Urinary bladder (tissue), 4 donors: ENCODE measurements at places on chromosomes 6 and 20.

DNA sequence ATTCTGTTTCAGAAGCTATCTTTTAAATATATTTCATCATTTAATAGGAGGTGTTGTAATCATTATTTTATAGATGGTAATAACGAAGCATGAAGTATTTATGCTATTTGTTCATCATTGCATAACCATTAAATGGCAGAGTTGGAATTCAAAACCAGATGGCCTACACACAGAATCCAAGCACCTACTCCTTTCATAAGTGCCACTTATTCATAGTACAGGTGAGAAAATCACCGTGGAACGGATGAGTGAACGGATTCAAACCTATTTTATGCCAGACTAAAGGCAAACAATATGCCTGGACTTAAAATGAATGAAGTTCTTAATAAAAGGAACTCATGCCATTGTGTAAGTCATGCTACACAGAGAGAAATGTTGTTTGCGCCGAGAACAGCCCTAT is 397.9 kb upstream of the ADGRB3 start:
- no peak for DNase-seq

GRCh38 chr6:2749969-2750600 is 637 bp downstream of the MYLK4 start:
- DNase-seq, result peak; percentile 52

DNA sequence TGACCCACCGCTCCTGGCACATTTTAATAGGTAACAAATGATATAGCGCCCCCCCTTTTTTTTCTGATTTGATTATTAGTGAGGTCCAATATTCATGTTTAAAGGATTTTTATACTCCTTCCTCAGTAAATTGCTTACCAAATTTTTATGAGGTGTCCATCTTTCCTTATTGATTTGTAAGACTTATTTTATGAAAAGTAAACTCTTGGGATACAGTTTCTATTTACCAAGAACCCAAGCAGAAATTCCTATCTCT is 25.1 kb downstream of the TRIM27 start:
- no peak for DNase-seq

GRCh38 chr20:10643560-10643873 is 30.3 kb downstream of the JAG1 start:
- no peak for DNase-seq

DNA sequence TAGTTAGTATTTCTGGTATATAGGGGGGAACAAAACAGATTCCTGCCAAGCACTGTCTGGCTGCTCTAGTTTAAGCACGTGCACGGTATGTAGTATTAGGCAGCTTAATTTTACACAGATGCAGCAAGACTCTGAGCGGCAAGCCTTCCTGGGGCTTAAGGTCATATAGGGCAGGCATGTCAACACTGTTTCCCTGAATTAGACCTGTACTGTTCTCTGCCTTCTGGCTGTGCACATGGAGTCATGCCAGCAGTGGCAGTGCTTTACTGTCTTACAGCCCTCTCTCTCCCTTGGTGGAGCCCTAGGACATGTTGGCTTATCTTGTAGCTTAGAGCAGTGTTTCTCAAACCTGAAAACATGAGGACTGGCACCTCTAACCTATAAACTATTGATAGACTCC is 56.6 kb downstream of the PHF20 start:
- no peak for DNase-seq

GRCh38 chr6:148455225-148455624 is 112.6 kb downstream of the SASH1 start:
- no peak for DNase-seq

- DNase-seq, result no peak
Observed at GRCh38 chr6:136103763-136104311, 146.3 kb downstream of the MTFR2 start.

DNA sequence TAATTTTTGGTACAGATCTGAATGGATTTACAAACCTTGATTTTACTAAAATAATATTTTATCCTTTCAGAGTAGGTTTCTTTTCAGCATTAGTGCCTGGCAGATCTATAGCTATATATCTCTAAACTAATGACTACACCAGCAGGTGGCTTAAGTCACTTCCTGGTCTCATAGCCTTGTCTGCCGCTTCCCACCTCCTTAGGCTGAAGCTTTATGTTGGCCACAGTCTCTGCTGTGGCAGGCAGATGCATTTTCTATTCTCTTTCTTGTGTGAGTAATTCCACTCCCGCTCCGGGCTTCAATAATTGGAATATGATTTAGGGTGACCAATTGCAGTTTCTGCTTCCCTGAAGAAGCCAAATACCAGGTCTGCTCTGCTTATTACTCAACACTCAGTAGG is 226.8 kb upstream of the HS3ST5 start:
- DNase-seq, result no peak

DNA sequence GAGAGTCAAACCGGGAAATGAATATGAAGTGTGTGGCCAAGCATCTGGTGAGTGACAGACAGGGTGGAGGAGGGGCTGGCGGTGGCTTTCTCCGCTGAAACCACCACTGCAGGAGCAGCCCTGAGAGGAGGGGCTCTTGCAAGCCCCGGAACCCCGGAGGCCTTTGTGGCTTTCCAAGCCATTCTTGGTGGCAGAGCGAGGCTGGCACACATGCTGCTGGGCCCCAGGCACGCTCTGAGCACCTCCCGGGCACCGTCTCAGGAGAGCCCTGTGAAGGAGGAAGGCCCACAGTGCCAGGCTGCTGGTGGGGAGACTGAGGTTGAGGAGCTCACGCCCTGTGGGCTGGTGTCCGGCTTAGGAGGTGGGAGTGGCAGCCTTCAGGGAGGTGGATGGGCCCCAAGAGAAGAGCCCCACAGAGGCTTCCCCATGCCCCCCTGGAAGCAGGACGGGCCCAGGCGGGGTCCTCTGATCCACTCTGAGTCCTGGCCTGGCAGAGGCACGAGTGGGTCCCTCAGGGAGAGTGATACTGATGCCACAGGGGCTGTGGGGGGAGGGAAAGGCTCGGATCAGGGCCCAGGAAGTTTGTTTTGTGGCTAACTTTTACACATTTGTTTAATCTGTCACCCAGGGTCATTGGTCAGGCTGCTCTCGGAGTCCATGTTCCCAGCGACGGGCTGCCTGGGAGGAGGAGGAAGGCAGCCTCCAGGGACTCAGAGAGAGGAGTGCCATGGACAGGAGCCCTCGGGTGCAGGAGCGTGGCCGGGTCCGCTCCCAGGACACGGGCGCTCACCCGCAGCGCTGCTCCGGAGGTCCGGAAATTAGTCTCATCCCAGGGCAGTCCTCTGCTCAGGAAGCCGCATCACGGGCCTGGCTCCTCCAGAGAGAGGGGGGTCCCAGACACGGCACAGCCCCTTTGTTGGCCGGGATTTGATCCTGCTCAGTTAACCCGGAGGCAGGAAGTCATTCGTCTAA is 170.7 kb downstream of the ERMARD start:
- no peak for DNase-seq

DNA sequence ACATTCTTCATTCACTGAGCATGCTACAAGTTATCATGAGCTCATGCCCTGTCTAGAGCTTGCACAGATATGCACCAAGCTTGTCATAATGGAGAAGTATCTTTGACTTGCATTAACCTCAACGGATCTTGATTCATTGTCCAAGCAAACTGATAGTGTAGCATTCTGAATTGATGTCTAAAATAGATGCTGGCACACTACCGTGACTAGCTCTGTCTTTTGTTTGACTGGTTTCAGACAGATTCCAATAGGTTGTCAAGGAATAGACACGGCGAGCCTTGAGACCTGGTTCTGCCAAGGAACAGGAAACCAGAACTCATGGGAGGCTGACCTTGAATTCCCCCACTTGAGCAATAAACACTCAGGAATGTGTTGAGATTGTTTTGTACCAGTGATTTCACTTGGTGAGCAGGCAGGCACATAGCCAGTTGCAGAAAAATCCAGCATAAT is 1153.1 kb upstream of the GJE1 start:
- no peak for DNase-seq

GRCh38 chr6:2545383-2546038 is 205.2 kb downstream of the MYLK4 start:
- DNase-seq, result no peak

- DNase-seq, result no peak
Observed at GRCh38 chr6:133590814-133591213, 298.1 kb upstream of the TCF21 start.

- peak; percentile 8 for DNase-seq
Observed at GRCh38 chr6:107704347-107705013, 119.6 kb downstream of the SCML4 start.

- DNase-seq, result no peak
Observed at GRCh38 chr6:33882154-33882553, 78.4 kb upstream of the MLN start.

- no peak for DNase-seq
Observed at GRCh38 chr6:128560966-128561365, 40.6 kb upstream of the PTPRK start.

DNA sequence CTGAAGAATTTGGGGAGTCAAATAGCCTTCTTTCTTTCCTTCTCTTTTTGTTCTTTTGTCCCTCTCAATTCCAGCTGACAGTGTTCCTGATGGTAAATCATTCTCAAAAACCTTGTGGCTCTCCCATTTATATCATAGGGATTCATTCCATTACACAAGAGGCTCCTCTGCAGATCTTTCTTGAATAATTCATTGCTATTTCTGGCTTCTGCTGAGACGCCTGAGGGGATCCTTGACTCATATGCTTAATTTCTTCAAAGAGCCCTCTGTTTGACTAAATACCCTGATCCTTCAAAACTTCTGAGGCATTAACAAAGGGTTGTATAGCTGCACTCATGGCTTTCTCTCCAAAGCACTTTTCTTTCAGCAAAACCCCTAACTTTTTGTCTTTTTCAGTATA is 289.3 kb downstream of the FARS2 start:
- DNase-seq, result no peak

- DNase-seq, result no peak
Observed at GRCh38 chr6:156919370-156919769, 142.2 kb downstream of the ARID1B start.
